ENCODE measurements at places on chromosomes 11 and 22.

GRCh38 chr11:91825777-91826176 is 398.8 kb upstream of the FAT3 start:
- ATAC-seq: no peak

DNA sequence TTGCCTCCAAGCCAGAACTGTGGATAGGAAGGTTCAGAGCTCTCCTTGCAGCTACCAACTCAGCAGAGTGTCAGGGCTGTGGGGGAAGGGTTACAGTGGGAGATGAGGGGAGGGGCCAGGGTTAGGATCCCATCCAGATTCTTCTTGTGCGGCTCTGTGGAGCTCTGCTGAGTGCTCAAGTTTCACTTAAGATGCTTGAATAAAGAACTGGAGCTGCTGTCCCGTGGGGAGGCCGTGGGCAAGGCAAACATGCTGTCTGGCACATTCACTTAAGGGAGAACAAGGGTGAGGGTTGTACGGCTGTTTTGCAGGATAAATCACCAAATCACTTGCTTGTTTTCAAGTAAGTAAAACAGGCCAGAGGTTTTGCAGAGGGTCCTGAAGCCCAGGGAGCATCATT is 197.1 kb downstream of the FAM76B start:
- ATAC-seq: no peak

GRCh38 chr11:26219183-26220117 is 112.5 kb upstream of the ANO3 start:
- ATAC-seq: no peak

GRCh38 chr22:32492111-32492510 is 17.5 kb downstream of the FBXO7 start:
- ATAC-seq: no peak

DNA sequence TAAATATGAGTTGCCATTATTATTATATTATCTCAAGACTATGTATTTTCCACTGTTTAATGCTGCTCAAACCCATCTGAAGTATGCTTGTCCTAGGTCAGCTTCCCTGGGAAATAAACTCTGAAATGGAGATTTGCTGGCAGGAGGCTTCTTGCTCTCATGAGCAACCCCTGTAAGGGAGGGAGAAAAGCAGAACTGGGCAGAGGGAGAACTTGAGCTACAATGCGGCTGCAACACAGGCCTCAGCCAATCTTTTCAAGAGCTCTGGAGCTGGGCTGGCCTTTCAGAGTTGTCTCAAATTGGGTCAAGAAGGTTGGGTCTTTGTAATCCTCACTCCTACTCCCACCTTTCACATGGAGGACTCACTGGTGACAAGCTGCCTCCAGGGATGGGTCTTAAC is 412.6 kb downstream of the TENM4 start:
- ATAC-seq: no peak

DNA sequence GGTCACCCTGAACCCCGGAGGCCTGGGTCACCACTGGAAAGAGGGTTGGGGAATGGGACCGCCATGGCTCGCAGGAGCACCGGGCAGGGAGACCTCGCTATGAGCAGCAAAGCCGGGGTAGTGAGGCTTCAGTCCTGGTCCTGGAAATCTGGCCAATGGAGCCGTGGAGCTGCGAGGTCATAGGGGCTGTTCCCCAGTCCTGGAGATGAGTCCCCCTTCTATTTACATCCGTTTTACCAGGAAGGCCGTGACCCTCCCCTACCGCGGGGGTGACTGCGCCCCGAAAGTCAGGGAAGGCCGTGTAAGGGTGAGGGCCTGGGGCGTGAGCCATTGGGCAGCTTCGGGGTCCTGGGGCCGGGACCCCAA is 449 bp downstream of the PIDD1 start:
- ATAC-seq: no peak

DNA sequence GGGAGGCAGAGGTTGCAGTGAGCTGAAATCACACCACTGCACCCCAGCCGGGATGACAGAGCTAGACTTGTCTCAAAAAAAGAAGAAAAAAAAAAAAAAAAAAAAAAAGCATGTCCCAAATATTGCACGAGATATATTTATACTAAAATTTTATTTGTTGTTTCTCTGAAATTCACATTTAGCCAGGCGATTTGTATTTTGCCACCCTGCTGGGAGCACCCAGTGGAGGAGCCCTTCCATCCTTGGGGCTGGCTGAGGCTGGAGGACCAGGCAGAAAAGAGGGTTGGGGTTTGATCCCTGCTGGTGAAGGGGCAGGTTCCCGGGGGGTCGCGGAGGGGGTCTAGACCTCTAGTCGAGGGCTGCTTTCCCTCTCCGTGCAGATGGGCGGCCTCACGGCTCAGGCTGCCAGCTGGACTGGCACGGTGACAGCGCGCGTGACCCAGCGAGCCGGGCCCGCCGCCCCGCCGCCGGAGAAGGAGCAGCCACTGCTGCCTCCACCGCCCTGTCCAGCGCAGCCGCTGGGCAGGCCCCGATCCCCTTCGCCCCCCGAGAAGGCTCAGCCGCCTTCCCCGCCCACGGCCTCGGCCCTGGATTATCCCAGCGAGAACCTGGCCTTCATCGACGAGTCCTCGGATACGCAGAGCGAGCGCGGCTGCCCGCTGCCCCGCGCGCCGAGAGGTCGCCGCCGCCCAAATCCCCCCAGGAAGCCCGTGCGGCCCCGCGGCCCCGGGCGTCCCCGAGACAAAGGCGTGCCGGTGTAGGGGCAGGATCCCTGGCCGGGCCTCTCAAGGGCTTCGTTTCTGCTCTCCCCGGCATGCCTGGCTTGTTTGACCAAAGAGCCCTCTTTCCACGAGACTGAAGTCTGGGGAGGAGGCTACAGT is 952 bp upstream of the CATSPERZ start:
- no peak for ATAC-seq
